ENCODE measurements at places on chromosomes 3 and 15. TPM values are rescaled to one million over a fixed set of nuclear protein-coding genes. Genes with fewer than 3 reads are reported as not detected.

- no peak for ATAC-seq
These were observed 289.0 kb downstream of the TLE3 start for GRCh38 chr15:69808756-69809155.

DNA sequence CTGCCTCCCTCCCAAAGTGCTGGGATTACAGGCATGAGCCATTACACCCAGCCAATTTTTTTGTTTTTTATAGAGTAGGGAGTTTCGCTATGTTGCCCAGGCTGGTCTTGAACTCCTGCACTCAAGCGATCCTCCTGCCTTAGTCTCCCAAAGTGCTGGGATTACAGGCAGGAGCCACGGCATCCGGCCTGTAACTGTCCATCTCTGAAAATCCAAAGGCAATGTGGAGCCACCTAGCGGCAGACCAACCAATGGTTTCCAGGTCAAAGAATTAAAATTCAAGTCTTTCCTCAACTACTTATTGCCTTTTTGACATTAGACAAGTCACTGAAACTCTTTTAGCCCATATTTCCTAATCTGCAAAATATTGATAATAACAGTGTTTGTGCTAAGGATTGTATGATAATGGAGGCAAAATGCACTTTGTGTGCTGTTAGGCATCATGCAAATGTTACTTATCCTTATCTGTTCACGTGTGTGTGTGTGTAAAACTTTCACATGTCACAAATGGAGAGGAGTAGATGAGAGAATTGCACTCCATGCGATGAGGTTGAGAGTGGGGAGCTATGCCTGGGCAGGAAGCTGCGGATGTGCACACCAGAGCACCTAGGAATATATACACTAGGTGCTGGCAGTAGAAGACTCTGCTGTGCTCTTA lies 48.7 kb downstream of the COL8A1 start:
- ATAC-seq = peak; percentile 80

DNA sequence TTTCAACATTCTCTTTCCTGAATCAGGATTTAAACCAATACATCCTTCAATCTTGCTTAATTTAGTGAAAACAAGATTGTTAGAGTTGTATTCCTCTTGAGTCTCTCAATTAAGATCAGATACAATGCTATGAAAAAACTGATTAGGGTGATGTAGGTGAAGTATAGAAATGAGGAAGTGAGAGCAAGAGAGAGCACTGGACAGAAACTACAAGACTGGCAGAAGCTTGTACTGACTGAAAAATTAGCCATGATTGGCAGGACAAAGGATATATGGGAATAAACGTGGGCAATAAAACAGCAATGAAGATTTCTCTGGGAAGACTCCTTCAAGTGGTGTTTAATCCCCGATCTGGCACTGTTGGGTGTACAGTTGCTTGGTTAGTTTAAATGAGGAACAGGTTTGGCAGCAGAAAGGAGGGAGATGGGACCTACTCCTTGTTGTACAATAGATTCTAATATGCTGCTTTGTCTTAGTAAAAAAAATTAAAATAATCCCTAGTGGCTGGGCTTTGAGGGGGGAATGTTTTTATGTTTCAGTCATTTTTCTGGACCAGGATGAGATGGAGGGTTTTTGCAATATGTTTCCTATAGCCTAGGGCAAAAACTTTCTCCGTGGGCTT lies 252.7 kb downstream of the SLC9A9 start:
- ATAC-seq = no peak

DNA sequence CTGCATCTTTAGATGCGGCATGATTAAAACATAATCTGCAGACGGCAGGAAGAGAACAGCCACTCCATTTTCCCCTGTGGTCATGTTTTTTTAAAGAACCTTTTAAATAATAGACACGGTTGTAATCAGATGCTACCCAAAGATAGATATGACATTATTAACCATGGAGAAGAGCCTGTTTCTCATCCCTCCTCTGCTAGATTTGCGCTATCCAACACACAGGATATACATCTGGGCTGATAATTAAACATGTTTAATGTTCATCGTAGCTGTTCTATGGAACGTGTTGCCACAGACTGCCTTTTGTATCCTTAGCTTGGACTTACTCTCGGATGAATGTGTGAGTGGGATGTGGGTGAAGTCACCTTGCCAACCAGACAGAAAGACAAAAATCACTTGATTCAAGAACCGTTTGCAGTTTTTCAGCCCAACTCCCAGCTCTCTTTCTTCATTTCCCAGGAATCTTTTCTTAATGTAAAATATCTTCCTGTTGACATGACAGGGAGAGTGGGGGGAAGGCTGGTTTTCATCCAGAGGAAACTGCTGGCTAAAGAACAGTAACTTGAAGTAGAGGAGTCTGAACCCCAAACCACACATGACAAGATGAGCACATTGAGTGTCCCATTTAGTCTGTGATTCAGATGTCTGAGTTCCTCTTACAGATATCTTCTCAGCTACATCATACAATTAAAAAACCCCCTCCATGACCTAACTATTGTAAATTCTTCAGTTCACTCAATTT lies 118.6 kb upstream of the PRICKLE2 start:
- peak; percentile 58 for ATAC-seq

Gene ESYT3
- 1.5 TPM for total RNA-seq
